B cell (primary cell): ENCODE measurements at places on chromosomes 16 and 17.

GRCh38 chr17:64073771-64074703 lies 53.6 kb upstream of the ICAM2 start:
- peak; percentile 71 for DNase-seq

DNA sequence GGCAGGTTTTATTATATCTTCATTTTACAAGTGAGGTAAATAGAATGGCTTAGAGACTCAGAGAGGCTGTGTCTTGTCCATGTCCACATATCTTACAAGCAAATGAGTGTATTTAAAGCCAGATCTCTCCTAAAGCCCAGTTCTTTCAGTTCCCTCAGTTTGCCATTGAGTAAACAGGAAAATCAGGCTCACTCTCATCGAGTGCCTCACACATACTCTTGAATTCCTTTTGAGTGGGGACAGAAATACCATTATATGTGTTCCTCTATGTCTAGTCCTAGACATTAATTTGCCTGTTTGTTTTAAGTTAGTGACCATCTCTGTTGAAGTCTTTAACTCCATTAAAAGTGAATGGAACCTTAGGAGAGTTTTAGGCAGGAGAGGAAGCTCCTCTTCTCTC lies 40.1 kb downstream of the BPTF start:
- no peak for DNase-seq

DNA sequence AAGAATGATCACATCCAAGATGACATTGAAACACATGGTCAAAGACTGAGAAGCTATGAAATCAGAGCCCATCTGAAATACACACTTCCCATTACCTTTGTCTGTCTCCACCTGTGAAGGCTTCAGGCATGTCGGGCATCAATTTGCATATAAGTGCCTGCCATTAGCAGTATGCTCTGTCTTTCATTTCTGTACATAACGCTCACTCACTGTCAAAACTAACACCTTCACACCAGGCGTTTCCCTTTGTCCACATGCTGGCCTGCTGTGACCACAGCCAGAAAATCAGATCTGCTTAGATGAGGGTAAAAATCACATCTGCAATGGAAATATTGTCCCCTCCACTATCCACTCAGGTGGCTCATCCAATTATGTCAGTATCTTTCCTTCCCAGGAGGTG lies 524.8 kb downstream of the TOX3 start:
- DNase-seq, result no peak

GRCh38 chr17:81680150-81680549 lies 3.4 kb downstream of the ARL16 start:
- DNase-seq, result no peak
